ENCODE measurements at places on chromosomes 1 and 21.

GRCh38 chr21:42040411-42041180, 30.4 kb upstream of the ZBTB21 start:
- no peak for DNase-seq

GRCh38 chr1:180636138-180636537, 4.3 kb downstream of the XPR1 start:
- DNase-seq = no peak

DNA sequence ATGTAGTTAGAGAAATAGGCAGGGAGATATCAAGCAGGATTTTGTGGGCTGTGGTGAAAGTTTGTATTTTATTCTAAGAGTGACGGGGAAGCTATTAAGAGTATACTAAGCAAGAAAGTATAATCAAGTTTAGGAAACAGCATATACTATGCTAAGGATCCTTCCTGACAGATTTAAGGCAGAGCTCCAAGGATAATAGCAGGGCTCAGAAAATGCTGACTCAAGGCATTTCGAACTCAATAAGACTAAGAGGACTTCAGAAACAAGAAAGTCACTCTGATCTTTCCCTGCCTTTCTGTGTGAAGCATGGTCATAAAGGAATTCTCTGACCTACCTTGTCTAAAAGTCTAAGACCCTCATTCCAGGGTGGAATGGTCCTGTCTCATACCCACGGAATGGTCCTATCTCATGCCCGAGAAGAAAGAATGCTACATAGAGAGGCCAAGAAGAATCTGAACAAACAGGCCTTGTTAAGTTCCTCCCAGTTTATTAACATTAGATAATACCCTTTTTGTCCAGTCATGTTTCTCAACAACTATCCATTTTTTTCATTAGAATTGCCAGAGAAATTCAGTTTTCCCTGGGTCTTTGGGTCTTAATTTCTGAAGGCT, 59.1 kb downstream of the HFM1 start:
- no peak for DNase-seq

GRCh38 chr1:97314685-97315084, 593.1 kb downstream of the PTBP2 start:
- no peak for DNase-seq

DNA sequence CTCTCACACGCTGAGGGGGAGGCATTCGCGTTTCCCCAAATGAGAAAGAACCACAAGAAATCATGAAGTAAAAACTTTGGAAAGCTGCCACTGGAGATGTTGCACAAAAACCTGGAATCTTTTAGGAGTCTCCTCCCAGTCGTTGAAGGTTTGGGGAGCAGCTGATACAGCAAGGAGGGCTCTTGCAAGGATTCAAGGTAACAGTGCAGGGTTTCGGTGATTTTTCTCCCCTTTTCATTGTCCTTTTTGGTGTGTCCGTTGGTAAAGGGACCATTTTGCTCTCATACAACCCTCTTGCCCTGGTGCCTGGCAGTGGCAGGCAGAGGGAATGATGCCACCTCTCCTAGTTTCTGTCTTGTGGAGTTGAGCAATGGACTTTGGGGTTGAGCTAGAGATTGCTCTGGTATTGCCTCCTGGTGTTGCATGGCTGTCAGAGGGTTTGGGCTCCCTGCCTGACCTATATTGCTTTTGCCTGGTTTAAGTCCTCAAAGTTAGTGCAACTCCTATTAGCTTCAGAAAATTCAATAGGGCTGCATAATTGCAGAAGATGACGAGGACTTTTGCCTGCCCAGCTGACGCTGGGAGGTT, 872 bp downstream of the BRINP2 start:
- no peak for DNase-seq

DNA sequence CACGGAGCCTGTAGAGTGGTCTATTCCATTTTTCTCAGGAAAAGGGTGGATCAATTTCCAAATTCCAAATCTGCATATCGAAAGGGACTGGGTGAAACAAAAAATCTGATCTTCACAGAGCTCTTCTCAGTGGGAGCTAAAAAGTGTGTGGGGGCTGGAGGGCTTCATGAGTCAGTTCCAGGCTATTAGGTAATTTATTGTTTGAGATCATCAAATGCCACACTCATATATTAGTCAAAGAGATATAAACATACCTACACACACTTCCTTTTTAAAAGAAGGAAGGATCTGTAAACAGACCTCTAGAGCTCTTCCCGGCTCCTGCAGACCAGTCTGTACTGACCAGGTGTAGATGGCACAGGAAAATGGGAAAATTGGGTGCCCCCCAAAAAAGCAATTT, 175.4 kb downstream of the ZBTB18 start:
- DNase-seq = no peak

DNA sequence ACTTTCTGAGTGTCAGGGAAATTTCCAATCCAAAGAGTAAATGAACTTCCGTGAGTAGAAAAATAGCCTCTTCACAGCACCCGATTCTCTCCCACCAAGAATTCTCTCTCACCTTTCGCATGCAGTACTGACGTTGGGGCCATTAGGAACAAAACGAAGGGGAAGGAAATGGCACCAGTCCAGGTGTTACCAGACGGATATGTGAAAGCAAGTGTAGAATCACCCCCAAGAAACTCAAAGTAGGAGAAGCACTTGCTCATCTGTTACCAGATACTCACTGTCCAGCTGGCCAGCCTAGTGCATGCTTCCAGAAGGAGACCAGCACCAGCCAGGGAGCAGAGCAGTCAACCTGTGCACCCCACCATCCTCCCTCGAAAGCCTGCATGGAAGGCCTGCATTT, 55.1 kb downstream of the ITPKB start:
- no peak for DNase-seq

DNA sequence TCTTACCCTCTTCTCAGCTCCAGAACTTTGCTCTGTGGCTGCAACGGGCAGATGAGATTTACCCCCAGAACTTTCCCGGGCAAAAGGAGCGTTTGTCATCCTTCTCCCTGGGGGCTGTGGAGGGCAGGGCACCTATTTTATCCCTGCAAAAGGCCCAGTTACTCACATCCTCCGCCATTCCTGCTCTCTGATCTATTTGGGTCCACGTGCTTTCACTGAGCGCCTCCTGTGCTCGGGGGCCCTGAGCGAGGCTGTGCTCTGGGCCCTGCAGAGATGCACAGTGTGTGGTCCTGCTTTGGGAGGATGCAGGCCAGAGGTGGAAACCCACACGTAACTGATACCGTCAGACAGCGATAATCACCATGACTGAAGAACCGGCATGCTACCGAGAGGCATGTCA, 2.4 kb upstream of the CSMD2 start:
- no peak for DNase-seq

- DNase-seq = no peak
Observed at GRCh38 chr1:22639286-22639685, 2.9 kb downstream of the C1QA start.

DNA sequence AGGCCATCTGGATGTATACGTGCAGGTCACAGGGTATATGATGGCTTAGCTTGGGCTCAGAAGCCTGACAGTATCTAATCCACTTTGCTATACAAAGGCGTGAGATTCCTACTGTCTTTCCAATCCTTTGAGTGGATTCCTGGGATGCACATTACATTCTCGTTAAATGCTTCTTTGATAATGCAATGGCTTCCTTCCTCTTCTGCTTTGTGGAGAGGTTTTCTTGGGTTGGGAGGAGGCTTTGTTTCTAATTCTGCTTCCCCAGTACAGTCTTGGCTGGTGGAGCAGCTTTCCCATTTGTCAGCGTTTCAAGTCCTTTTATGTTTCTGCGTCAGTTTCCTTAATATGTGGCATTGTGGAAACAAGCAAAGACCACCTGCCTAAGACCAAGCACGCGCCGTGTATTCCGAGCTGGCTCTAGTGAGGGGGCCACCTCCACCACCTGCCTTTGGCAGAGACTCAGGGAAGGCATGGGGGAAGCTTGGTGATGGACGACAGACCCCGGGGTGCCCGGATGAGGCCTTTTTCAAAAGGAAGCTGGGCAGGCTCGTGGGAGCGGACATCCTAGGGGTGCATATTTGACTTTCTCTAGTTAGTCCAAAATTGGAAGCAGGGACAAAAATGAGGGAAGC, 72.7 kb downstream of the WDR4 start:
- DNase-seq = no peak

- DNase-seq = no peak
Observed at GRCh38 chr1:22976127-22976460, 3.4 kb upstream of the LACTBL1 start.

DNA sequence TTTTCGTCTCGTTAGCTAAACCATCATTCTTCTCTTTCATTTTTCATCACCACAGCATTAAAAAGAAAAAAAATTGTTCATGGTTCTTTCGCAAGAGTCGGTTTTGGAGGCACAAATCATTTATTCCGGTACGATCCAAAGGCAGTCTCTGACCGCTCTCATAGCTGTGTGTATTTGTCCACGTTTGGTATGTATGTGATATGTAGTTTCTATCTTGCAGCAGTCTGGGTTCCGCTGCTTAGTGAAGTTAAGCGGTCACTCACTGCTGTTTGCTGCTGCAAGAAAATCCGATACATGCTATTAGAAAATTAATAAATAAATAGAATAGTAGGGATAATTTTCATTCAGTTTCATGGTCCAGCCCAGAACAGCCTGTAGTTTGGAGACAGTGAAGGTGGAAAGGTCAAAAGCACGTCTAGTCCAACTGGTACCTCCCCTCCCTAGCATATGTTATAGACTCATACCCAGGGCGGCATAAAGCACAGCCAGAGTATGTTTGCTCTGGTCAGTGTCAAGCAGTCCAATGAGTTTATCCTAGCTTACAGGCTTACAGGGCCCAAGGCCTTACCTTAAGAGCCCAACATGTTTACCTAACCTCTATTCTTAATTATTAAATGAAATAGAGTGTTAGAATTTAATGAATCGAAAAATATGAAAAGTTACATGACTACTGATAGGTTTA, 2.5 kb downstream of the FMN2 start:
- DNase-seq = no peak

- DNase-seq = no peak
Observed at GRCh38 chr1:19443326-19443725, 42.0 kb downstream of the CAPZB start.
